ENCODE measurements at places on chromosomes 1 and 21.
A peak's percentile ranks its signal among the peaks of the same experiment; 100 is the strongest.

GRCh38 chr1:239570878-239571277, 184.5 kb downstream of the CHRM3 start:
- no peak for DNase-seq

GRCh38 chr1:182791281-182792179, 2.0 kb downstream of the NPL start:
- DNase-seq: no peak

DNA sequence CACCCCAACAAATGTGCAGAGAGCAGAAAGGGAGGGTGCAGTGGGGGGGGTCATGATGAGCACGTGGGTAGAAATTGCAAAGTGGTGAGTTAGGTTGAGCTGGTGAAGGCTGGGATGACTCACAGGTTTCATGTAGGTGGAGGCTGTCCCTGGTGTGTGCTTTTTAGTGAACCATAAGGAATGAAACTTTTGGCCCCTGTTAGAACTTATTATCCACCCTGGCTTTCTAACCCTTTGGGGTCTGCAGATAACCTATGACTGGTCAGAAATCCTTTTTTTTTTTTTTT, 46.9 kb downstream of the DOP1B start:
- peak; percentile 47 for DNase-seq

- DNase-seq: no peak
Observed at GRCh38 chr1:167328816-167329483, 108.3 kb downstream of the POU2F1 start.

All from fibroblast of skin of left quadriceps (primary cell).